Esophagus squamous epithelium (tissue), 5 donors: ENCODE measurements at places on chromosomes 2 and 18.

- no peak for DNase-seq
Observed at GRCh38 chr2:88247531-88247930, 77.4 kb downstream of the THNSL2 start.

DNA sequence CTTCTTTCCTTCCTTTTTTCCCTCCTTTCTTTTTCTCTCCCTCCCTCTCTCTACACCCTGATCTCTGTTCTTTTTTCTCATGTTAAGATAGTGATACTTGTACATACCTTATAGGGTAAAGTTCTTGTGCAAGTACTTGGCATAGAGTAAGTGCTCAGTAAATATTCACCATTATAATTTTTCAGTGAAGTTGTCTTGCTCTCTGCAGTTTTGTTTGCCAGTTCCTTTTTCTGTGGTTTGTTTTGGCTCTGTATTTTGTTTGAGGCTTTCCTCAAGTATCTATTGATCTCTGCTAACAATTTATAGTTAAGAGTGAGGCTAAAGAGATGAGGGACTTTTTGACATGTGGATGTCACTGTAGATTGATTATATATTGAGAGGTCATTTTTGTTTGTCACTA lies 48.0 kb downstream of the MTX2 start:
- no peak for DNase-seq

- no peak for DNase-seq
Observed at GRCh38 chr2:48574353-48575287, 43.0 kb upstream of the GTF2A1L start.

DNA sequence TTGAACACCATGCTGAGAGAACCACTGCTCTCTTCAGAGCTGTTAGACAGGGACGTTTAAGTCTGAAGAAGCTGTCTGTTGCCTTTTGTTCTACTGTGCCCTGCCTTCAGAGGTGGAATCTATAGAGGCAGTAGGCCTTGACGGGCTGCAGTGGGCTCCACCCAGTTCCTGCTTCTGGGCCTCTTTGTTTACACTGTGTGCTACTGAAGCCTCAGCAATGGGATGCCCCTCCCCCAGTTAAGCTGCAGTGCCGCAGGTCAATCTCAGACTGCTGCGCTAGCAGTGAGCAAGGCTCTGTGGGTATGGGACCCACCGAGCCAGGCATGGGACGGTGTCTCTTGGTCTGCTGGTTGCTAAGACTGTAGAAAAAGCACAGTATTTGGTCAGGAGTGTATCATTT lies 162.3 kb upstream of the NXPH2 start:
- DNase-seq = no peak

DNA sequence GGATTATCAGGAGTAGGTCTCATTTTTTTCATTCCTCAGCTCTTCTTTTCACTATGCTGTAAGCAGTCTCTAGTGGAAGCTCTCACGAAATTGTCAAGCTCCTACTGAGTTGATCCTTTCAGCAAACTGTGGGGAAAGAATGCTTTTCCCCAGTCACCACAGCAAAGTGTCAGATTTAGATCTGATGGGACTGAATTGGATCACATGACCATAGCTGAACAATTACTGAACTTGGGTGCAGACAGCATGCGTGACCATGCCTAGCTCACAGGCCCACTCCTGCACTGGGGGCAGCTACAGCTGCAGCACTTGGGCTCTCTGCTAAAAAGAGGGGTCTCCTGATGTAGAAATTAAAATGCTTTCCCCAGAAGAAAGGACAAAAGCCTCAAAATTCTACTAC lies 3.1 kb downstream of the ARHGAP15 start:
- DNase-seq = no peak

- DNase-seq = no peak
Observed at GRCh38 chr2:240389302-240389805, 46.1 kb upstream of the GPC1 start.

- DNase-seq = no peak
Observed at GRCh38 chr18:32057624-32058165, 34.0 kb upstream of the RNF138 start.

DNA sequence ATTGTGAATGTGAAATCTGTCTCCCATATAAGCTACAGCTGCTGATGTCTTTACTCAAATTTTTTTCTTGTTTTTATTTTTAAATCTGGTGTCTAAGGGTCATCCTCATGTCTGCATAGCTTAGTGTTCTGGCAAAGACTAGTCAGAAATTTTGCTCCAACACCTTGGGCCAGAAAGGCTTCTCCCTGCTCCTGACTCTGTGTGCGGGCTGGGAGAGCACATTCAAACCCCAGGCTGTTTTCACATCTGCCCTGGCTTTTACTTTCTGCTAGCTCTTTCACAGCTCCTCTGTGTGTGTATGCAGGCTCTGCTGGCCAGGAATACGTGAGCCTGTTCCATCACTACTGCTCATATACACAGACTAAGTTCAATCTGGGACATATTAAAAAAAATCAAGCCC lies 102.9 kb upstream of the RIOK3 start:
- no peak for DNase-seq

- no peak for DNase-seq
Observed at GRCh38 chr2:41928526-41928925, 119.3 kb upstream of the PKDCC start.

- DNase-seq = no peak
Observed at GRCh38 chr2:222320436-222321395, 21.9 kb upstream of the PAX3 start.

DNA sequence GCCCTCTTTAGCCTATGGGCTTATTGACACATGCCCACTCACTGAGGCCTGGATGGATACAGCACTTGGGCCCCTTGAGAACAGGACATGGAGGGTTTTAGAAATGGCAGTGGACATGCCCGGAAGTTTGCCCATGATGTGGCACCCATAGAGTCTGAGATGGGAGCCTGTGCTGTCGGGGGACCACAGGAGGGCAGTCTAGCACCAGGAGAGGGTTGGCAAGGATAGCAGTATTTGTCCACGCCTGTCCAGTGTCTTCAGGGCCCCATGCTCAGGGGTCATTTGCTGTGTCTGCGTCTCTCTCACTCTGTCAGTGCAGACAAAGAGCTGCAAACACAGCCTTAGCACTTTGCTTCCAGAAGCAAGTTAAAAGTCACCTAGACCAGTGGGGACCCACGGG lies 48.7 kb downstream of the IL1RL2 start:
- DNase-seq = no peak

GRCh38 chr2:126885751-126886210 lies 12.9 kb upstream of the TEX51 start:
- DNase-seq = no peak

DNA sequence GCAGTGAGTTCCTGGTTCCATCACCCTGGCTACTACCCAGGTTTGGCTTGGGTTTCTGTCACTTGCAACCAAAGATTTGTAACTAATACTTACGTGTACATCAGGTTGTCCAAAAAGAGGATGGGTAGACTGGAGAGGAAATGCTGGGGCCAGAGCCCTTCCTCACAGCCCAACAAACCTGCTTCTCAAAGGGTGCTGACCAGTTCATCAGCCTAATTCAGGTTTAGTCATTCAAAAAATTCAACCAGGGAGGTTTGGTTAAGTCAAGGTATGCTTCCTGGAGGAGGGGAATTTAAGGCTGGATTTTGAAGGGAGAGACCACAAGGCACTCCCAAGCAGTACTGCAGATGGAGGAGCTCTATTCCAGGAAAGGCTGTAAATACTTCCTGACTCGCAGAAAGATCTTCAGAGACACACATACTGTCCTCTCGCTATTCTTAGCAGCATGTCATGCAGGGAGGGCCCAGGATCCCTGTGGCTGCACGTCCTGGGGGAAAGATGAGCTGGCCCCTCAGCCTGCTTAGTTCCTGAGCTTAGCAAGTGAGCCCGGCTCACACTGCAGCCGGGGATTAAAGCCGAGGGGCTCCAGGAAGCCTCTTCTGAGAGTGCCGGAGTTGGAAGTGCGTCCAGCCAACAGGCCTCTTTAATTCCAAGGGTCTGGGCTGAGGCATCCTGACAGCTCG lies 40.0 kb upstream of the BIN1 start:
- no peak for DNase-seq

DNA sequence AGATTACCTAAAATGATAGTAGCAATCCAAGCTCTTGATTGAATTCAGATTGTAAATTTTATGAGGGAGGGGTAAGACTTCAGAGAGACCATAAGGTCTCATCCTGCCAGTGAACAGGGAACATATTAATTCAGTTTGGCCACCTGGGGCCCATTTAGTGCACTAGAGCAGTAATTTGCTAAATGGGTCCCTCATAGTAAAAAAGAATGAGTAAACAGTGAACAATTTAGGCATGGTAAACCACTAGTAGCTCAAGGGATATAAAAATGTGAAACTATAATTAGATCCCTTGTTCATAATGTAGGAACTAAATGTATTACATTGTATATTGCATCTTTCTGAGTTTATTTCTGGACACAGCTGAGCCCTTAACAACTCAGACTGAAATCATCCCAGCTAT lies 4.9 kb upstream of the PHLPP1 start:
- DNase-seq = no peak
